ENCODE measurements at places on chromosomes 5 and 9. TPM values are rescaled to one million over a fixed set of nuclear protein-coding genes. Genes with fewer than 3 reads are reported as not detected.

SOWAHA gene
- total RNA-seq: not detected

PCDHGA2 gene
- total RNA-seq: 0.26 TPM

CDKN2B-AS1 gene
- 0.53 TPM for total RNA-seq

- no peak for DNase-seq
These were observed 42.3 kb upstream of the CXXC5 start for GRCh38 chr5:139605887-139606286.

GRCh38 chr5:83077662-83078261 lies 415 bp downstream of the XRCC4 start:
- DNase-seq: peak; percentile 22

NPR3 gene
- 17.1 TPM for total RNA-seq

DNA sequence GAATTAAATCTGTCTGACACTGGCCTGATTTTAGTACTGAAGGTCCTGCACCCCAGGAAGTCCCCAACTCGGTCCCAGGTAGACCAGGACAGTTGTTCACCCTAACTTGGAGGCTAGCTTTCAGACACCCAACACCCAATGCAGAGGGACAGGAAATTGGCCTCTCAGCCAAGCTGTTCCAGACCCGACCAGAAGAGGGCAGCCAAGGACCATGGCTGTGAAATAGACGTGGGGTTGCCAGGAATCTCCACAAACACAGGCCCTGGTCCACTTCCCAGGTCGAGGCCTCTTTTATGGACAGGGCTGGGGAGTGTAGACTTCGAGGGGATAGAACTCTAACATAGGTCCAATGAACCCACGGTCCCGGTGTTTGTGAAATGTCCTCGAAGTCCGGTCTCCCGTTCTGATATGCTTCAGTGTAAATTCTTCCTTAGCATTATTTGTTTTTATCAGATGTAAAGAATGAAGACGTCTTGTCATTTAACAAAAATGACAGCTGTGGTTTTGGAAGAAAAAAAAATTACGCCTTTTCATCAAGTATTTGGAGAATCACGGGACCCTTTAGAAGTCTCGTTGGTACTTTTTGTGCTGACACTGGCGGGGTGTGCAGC lies 260.3 kb upstream of the ADAMTS16 start:
- DNase-seq: peak; percentile 50

GRCh38 chr5:170464280-170465127 lies 39.3 kb upstream of the KCNIP1 start:
- no peak for DNase-seq

DNA sequence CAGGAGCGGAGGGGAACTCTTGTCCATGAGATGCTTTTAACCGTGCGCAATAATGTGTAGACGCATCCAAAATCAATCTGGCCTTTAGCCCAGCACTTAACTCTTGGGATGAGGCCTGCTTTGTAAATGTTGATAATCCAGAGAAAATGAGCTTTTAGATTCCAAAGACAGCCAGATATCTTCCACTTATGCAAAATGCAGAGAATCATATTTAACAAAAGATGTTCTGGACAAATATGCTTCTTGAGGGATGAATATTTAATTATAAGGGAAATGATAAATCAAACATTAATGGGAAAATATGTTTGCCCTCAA lies 5.6 kb downstream of the S1PR3 start:
- no peak for DNase-seq

PCDHGB4 gene
- total RNA-seq: 2.1 TPM

DNA sequence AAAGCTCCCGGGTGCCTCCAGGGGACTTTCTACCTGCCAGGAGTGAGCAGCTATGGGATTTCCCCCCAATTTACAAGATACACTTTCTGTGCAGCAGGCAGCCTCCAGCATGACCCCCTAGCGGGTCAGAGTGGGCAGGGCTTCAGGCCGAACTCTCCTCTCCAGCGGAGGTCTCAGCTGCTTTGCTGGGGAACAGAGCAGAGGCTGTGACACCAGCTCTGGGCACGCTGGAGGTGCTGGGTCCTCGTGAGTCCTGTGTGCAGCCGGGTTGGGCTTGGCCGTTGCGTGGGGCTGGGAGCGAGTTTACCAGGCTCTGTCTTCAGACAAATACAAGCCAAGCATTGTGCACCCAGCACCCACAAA lies 2.9 kb downstream of the NRARP start:
- DNase-seq: no peak

- DNase-seq: no peak
These were observed at the start of gene ADAMTSL2 for GRCh38 chr9:133534346-133535291. ADAMTSL2 (plus strand) TSS chr9:133534704; CDS start chr9:133536713, 2,009 bp downstream.

GRCh38 chr9:35726931-35727330 lies 5.1 kb downstream of the TLN1 start:
- no peak for DNase-seq

PDE8B gene
- total RNA-seq: not detected

GRCh38 chr5:160398806-160399205 lies 1.0 kb downstream of the FAM200C start:
- DNase-seq: no peak
